Aortic smooth muscle cell (primary cell): ENCODE measurements at places on chromosomes 13 and 19. TPM values are rescaled to one million over a fixed set of nuclear protein-coding genes. Genes with fewer than 3 reads are reported as not detected.

SIGLEC8 gene
- not detected in 2 replicates for total RNA-seq

FAM216B gene
- under 0.01 TPM in 1 of 2 replicates, not detected in the other for total RNA-seq

MBD3L2 gene
- not detected in 2 replicates for total RNA-seq

KLK8 gene
- total RNA-seq, result not detected in 2 replicates

SIRT6 gene
- 13.5 and 15.5 TPM in 2 replicates for total RNA-seq

ZIM2 gene
- total RNA-seq, result 0.26 TPM in 1 of 2 replicates, not detected in the other

LIM2 gene
- total RNA-seq, result not detected in 2 replicates

COQ8B gene
- total RNA-seq, result 34.6 and 36.7 TPM in 2 replicates

ZIC5 gene
- total RNA-seq, result not detected in 2 replicates

TUBA3C gene
- total RNA-seq, result not detected in 2 replicates

PLK5 gene
- total RNA-seq, result not detected in 2 replicates

HSPB6 gene
- total RNA-seq, result 55.8 and 106 TPM in 2 replicates

FGF22 gene
- total RNA-seq, result 0.06 and 0.26 TPM in 2 replicates

CEACAM21 gene
- 0.06 TPM in 1 of 2 replicates, not detected in the other for total RNA-seq

FFAR2 gene
- not detected in 2 replicates for total RNA-seq

SYDE1 gene
- 19.3 and 19.8 TPM in 2 replicates for total RNA-seq

KIR2DL3 gene
- total RNA-seq, result not detected in 2 replicates

OR7G1 gene
- not detected in 2 replicates for total RNA-seq

APBA3 gene
- total RNA-seq, result 10.6 and 12.2 TPM in 2 replicates

HS6ST3 gene
- under 0.01 TPM in 2 replicates for total RNA-seq

SIAH3 gene
- total RNA-seq, result not detected in 2 replicates

SMIM24 gene
- total RNA-seq, result not detected in 2 replicates

LGALS4 gene
- not detected in 2 replicates for total RNA-seq

LGI4 gene
- 0.06 and 0.13 TPM in 2 replicates for total RNA-seq

NKPD1 gene
- 0.06 and 0.26 TPM in 2 replicates for total RNA-seq

PEG3 gene
- total RNA-seq, result 2.3 and 4.4 TPM in 2 replicates

MAST1 gene
- 0.13 and 0.19 TPM in 2 replicates for total RNA-seq

IGLON5 gene
- total RNA-seq, result not detected in 2 replicates

GPR4 gene
- total RNA-seq, result 0.40 and 0.99 TPM in 2 replicates

FPR2 gene
- total RNA-seq, result not detected in 2 replicates

CGB2 gene
- not detected in 2 replicates for total RNA-seq

ZNF616 gene
- total RNA-seq, result 8.7 and 9.0 TPM in 2 replicates

PROZ gene
- total RNA-seq, result not detected in 2 replicates

CARS2 gene
- total RNA-seq, result 62.5 and 79.4 TPM in 2 replicates

FCHO1 gene
- total RNA-seq, result 0.68 and 0.92 TPM in 2 replicates

CNMD gene
- not detected in 2 replicates for total RNA-seq

AKAP8L gene
- 62.9 and 74.2 TPM in 2 replicates for total RNA-seq

ZNF675 gene
- total RNA-seq, result 4.1 and 5.9 TPM in 2 replicates

ZNF613 gene
- 6.3 and 8.2 TPM in 2 replicates for total RNA-seq

GPR12 gene
- not detected in 2 replicates for total RNA-seq

ZNF540 gene
- total RNA-seq, result 0.81 and 0.92 TPM in 2 replicates

CGB1 gene
- not detected in 2 replicates for total RNA-seq

ZNF20 gene
- 4.3 and 4.9 TPM in 2 replicates for total RNA-seq

TLE6 gene
- total RNA-seq, result 1.7 and 2.0 TPM in 2 replicates

ZNF8 gene
- 2.9 and 3.3 TPM in 2 replicates for total RNA-seq
